ENCODE measurements at places on chromosomes 3 and 15.

DNA sequence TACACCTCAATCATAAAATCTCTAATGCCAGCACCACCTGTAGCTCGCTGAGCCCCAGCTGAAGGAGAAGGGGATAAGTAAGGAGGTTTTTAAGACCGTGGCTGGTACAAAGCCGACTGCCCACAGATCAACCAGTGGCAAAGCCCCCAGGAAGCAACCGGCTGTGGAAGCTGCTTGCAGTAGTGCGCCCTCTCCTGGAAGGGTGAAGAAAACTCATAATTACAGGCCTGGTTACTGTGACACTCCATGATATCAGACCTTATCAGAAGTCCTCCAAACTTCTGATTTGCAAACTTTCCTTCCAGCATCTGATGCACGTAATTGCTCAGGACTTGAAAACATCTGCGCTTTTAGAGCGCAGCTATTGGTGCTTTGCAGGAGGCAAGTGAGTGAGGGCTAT, 63.1 kb upstream of the MCTP2 start:
- DNase-seq: no peak

DNA sequence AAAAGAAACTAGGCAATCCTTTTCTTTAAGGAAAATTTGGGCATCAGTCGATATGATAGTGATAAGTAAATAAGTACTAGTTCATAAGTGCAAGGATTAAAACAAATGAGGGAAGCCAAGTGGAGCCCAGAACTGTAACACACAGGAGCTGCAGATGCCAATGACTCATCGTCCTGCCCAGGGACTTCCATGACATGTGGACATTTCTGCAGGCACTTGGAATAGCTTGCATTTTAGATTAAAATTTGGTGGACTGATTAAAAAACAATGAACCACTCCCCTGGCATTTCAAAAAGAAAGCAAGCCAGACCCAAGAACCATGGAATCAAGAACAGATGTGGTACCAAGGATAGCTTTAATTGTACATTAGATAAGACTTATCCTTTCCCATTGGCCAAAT, 2.9 kb downstream of the SAMD7 start:
- no peak for DNase-seq

GRCh38 chr3:72820415-72820814, 27.8 kb downstream of the SHQ1 start:
- DNase-seq: no peak

- no peak for DNase-seq
Observed at GRCh38 chr3:189698811-189699210, 67.6 kb downstream of the TP63 start.

All from glutamatergic neuron (in vitro differentiated cells).